HS-27A (cell line): ENCODE measurements at places on chromosomes 16 and 17.

DNA sequence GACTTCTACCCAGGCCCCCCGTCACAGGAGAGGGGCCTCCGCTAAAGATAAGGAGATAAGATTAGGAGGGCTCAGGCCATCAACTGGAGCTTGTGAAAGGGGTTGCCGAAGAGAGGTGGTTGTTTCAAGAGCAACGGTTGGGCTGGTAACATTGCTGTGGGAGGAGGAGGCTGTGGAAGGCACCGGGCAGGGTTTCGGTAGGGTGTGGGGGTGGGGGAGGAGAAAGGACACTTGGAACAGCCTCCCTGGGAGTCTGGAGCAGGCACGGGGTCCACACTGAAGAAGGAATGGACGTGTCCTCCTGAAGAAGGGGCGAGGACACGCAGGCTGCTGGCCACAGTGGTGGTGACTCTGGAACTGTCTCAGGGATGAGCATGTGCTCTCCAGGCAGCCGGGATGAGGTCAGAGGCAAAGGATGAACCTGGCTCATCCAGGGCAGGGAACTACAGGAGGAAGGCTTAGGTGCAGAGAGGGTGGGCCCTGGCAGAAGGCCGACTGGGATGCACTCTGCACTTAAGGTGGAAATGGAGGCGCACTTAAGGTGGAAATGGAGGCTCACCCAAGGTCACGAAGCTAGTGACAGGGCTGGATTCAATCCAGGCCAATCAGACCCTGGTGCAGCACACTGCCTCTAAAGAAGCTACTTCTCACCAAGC is 1.2 kb upstream of the EPX start:
- no peak for DNase-seq

DNA sequence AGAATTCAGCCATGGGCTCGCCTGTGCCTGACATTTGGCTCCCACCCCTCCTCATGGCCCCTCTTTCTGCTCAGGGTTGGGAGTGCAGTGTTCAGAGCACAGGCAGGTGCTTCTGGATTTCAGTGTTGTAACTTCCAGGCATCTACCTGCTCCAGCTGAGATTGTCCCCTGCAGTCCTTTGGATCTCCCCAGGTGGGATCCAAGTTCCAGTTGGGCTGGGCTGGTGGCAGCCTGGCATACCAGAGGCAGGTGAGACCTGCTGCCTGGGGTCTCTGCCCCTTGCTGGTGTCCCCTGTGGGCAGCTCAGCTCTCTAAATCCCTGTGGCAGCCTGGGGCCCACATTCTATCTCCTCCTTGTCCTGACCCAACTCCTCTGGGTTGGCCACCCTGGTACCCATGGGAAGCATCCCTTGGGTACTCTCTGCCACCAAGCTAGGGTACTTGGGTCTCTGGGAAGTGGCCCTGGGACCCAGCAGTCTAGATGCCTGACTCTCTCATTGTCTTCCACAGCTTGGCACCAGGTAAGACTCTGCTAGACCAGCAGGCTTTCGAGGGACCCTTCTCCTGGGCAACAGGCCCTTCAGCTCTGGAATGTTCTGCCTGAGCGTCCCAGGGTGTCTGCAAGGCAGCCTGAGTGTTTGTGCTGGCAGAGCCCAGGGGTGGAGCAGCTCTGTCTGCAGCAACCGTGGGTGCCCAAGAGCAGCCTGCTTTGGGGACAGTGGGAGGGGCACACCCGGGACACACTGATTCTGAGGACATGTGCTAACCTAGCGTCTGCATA is 42.5 kb downstream of the DNAH17 start:
- no peak for DNase-seq

- DNase-seq = no peak
Measured at GRCh38 chr16:55642611-55643010, 13.2 kb upstream of the SLC6A2 start.

DNA sequence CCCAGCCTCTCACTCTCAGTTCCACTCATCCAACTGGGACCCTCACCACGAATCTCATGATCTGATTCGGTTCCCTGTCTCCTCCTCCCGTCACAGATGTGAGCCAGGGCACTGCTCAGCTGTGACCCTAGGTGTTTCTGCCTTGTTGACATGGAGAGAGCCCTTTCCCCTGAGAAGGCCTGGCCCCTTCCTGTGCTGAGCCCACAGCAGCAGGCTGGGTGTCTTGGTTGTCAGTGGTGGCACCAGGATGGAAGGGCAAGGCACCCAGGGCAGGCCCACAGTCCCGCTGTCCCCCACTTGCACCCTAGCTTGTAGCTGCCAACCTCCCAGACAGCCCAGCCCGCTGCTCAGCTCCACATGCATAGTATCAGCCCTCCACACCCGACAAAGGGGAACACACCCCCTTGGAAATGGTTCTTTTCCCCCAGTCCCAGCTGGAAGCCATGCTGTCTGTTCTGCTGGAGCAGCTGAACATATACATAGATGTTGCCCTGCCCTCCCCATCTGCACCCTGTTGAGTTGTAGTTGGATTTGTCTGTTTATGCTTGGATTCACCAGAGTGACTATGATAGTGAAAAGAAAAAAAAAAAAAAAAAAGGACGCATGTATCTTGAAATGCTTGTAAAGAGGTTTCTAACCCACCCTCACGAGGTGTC is 26.6 kb downstream of the STH start:
- no peak for DNase-seq

- DNase-seq = no peak
Measured at GRCh38 chr16:87895641-87896141, 26.4 kb upstream of the SLC7A5 start.

DNA sequence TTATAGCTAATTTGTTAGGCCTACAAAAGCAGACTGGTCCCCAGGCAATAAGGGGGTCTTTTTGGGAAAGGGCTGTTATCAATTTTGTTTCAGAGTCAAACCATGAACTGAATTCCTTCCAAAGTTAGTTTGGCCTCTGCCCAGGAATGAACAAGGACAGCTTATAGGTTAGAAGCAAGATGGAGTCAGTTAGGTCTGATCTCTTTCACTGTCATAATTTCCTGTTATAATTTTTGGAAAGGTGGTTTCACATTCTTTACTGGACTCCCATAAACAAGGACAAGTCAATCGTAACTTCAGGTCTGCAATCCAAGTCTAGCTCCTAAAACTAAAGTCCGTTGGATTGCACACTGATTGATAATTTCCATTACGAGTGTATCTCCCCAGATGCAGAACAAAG is 30.1 kb upstream of the SHCBP1 start:
- no peak for DNase-seq

GRCh38 chr17:75048249-75048878 is 1.3 kb downstream of the KCTD2 start:
- no peak for DNase-seq
